ENCODE measurements at places on chromosomes 4 and X.

DNA sequence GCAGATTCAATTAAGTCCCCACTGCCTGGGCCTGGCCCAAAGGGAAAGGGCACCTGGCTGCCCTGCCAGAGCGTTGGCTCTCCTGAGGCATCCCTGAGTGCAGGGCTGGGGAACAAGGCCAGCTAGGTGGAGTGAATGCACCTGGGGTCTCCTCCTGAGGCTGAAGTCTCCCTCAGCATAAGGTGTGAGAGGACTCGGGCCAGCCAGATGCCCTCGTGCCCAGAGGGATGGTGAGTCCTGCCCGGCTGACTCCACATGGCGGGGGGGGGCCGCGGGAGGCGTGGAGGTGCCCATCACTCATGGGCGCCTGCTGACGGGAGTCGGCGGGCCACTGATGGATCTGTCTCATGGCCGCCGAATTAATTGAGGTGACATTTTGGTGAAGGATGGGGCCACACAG is 87.8 kb downstream of the GATB start:
- H3K4me1 ChIP-seq: peaks cover 92% of the 10 kb centered on the region
- no peak overlapping the region for H3K4me3 ChIP-seq
- peaks cover 3% of the 10 kb centered on the region for H3K36me3 ChIP-seq

- H3K27me3 ChIP-seq: no peaks in the 10 kb centered on the region
- no peak for DNase-seq
- peaks cover 3% of the 10 kb centered on the region for H3K4me1 ChIP-seq
- H3K27ac ChIP-seq: no peak overlapping the region
- H3K36me3 ChIP-seq: peaks cover 43% of the 10 kb centered on the region
Observed at GRCh38 chrX:100090931-100091330, 319.1 kb downstream of the PCDH19 start.

DNA sequence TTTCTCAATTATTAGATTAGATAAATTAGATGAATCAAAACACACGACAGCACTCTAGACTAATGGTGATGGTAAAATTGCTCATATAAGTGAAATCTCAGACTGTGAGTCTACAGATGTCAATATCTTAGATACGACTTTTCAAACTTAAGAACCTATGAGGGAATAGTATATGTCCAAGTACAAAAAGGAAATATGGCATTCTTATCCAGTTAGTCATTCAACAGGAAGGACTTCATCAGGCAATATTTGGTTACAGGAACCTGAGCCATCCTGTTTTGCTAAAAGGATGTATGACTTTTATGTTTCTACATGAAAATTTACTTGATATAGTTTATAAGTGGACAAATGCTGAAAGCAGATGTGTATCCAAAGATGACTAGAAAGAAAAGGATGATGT is 107.0 kb downstream of the CT47B1 start:
- H3K4me3 ChIP-seq: no peak overlapping the region
- H3K36me3 ChIP-seq: no peaks in the 10 kb centered on the region
- DNase-seq: no peak

DNA sequence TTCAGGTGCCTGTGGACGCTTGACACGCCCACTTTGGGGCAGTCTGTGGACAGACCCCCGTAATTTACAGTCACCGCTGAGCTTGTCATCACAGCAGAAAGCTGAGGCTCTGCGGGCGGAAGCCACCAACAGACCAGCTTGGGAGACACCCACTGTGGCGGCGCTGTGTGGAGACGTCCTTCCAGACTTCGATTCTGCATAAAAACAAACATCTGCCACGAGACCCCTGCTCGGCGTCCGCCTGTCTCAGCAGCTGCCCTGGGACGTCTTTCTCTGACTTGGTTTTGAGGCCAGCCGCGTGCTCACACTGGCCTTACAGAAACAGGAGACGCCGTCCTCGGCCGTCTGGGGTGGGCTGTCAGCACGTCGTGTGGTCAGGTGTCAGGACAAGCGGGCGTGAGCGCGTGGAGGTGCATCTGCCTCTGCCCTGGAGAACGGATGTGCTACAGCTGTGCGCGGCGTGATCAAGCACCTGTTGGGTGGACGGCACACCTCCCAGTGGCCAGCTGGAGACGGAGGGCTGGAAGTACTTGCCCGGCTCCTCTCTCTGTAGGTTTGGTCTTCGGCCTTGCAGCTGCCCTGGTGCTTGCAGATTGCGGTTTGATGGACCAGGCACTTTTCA is 37.5 kb downstream of the PIGG start:
- H3K36me3 ChIP-seq: peaks cover 17% of the 10 kb centered on the region
- no peak for DNase-seq
- no peaks in the 10 kb centered on the region for H3K4me1 ChIP-seq

GRCh38 chrX:65601126-65601525 is 66.3 kb upstream of the MSN start:
- no peak overlapping the region for H3K27ac ChIP-seq
- peaks cover 6% of the 10 kb centered on the region for H3K27me3 ChIP-seq
- no peak for DNase-seq
- no peak overlapping the region for H3K4me3 ChIP-seq

DNA sequence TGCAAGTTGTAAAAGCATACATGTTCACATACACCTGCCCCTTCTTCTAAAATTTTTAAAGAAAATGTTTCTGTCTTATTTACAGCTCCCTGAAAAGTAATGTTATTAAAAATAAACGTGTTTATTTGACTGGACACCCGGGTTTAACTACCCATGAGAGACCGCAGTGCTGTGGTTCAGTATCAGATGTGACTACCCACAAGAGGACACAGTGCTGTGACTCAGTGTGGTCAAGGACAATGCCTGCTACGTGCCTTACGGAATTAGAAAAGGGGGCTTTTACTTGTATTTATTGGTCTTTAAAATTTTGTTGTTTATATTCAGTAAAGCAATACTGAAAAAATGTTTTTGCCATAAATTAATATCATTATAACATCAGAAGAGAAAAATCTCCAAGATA is 641.4 kb downstream of the TRIML1 start:
- no peaks in the 10 kb centered on the region for H3K36me3 ChIP-seq
- DNase-seq: no peak
- peaks cover 16% of the 10 kb centered on the region for H3K4me1 ChIP-seq
- H3K27me3 ChIP-seq: peaks cover under 1% of the 10 kb centered on the region

- H3K27me3 ChIP-seq: no peaks in the 10 kb centered on the region
- no peak for DNase-seq
- H3K36me3 ChIP-seq: no peaks in the 10 kb centered on the region
- H3K4me1 ChIP-seq: no peaks in the 10 kb centered on the region
- no peak overlapping the region for H3K27ac ChIP-seq
- no peak overlapping the region for H3K4me3 ChIP-seq
Observed at GRCh38 chr4:87543835-87544461, 14.8 kb upstream of the SPARCL1 start.

DNA sequence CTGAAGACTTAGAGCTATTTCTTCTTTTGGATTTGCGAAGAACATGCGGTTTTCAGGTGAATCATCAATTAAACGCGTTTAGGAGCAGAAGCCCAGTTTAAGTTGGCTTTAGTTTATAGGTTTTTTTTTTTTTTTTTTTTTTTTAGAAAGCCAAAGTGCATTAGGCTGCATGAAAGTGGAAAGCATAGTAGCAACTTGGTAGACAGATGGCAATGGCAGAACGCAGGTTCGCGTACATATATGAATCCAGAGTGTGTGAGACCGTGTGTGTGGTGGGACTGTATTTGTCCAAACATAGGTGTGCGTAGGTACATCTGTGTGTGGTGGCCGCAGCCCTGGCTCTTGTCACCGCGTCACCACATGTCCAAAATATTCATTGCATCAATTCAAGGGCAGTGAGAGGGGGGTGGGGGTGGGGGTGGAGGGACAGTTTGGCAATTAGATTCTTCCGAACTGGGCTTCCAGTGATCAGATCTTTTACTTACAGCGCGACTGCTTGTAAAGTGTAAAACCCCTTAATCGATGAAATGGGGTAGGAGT is 901 bp downstream of the JADE1 start:
- DNase-seq: peak; percentile 21
- H3K27me3 ChIP-seq: peaks cover 18% of the 10 kb centered on the region
- H3K36me3 ChIP-seq: peaks cover 5% of the 10 kb centered on the region
- peak overlapping the region; percentile 98 for H3K27ac ChIP-seq
- H3K4me3 ChIP-seq: peak overlapping the region; percentile 96

GRCh38 chr4:72629540-72629939 is 60.5 kb upstream of the ADAMTS3 start:
- H3K4me3 ChIP-seq: no peak overlapping the region
- H3K27me3 ChIP-seq: no peaks in the 10 kb centered on the region
- H3K27ac ChIP-seq: no peak overlapping the region
- no peak for DNase-seq
- no peaks in the 10 kb centered on the region for H3K4me1 ChIP-seq

GRCh38 chr4:155975511-155975910 is 21.8 kb upstream of the CTSO start:
- H3K27ac ChIP-seq: no peak overlapping the region
- H3K4me1 ChIP-seq: no peaks in the 10 kb centered on the region
- peaks cover 5% of the 10 kb centered on the region for H3K27me3 ChIP-seq
- no peak for DNase-seq
- no peak overlapping the region for H3K4me3 ChIP-seq
- H3K36me3 ChIP-seq: no peaks in the 10 kb centered on the region

- H3K27me3 ChIP-seq: no peaks in the 10 kb centered on the region
- DNase-seq: no peak
- H3K36me3 ChIP-seq: no peaks in the 10 kb centered on the region
- no peak overlapping the region for H3K27ac ChIP-seq
Observed at GRCh38 chr4:120491481-120491880, 424.8 kb upstream of the MAD2L1 start.

GRCh38 chrX:36414056-36414455 is 494.5 kb downstream of the CFAP47 start:
- peaks cover 4% of the 10 kb centered on the region for H3K36me3 ChIP-seq
- no peak overlapping the region for H3K4me3 ChIP-seq
- H3K27me3 ChIP-seq: no peaks in the 10 kb centered on the region
- no peaks in the 10 kb centered on the region for H3K4me1 ChIP-seq

GRCh38 chrX:9258421-9259104 is 206.3 kb upstream of the TBL1X start:
- no peak for DNase-seq
- H3K4me3 ChIP-seq: no peak overlapping the region
- H3K36me3 ChIP-seq: peaks cover 4% of the 10 kb centered on the region
- H3K27me3 ChIP-seq: peaks cover 3% of the 10 kb centered on the region

DNA sequence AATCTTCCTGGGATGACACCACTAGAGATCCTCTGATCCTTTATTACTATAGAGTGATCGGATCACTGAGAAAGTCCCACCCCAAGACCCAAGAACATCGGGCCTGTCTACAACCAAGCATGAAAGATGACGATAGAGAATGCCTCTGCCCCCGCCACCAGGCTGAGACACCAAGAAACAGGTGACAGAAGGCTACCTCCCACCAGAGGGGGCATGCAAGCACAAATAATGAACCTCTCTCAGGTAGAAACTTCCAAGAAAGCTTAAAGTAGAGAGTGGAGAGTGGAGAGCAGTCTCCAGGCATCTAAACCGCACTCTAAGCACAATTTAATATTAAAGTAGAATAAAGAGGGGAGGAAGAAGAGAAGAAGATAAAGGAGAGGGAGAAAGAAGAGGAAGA is 402.6 kb downstream of the INPP4B start:
- no peak for DNase-seq
- peaks cover 10% of the 10 kb centered on the region for H3K4me1 ChIP-seq
- no peak overlapping the region for H3K27ac ChIP-seq

DNA sequence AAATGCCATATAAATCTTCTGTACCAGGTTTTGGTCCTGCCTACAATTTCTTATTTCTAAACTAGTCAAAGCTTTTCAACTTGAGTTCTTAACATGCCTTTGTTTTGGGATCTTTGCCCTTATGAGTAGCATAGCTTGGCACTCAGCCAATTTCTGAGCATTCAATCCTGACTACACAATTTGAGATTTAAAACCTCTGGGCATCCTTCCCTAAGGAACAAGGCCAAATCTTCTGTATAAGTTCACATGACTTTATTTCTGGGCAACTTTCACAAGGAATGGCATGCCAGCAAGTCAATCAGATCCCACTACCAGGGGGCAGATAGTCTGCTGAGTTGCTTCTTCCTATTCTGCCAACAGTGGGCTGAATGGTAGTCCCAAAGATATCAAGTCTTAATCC is 254.2 kb downstream of the ADAMTS3 start:
- DNase-seq: no peak
- H3K36me3 ChIP-seq: no peaks in the 10 kb centered on the region
- no peaks in the 10 kb centered on the region for H3K4me1 ChIP-seq

GRCh38 chrX:30822764-30823163 is 66.3 kb downstream of the TAB3 start:
- no peak overlapping the region for H3K27ac ChIP-seq
- no peak overlapping the region for H3K4me3 ChIP-seq
- no peaks in the 10 kb centered on the region for H3K4me1 ChIP-seq
- H3K27me3 ChIP-seq: no peaks in the 10 kb centered on the region

DNA sequence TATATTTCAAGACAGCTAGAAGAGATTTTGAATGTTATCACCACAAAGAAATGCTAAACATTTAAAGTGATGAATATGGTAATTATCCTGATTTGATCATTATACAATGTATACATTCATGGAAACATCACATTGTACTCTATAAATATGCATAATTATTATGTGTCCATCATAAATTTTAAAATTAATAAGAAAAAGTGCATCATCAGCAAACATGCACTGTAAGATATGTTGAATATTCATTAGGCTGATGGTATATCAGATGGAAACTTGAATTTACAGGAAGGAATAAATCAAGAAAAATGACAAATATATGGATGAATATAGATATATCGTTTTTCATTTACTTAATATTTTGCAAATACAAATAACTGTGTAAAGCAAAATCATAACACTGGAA is 812.1 kb upstream of the INTU start:
- H3K4me1 ChIP-seq: no peaks in the 10 kb centered on the region
- H3K27me3 ChIP-seq: no peaks in the 10 kb centered on the region
- H3K4me3 ChIP-seq: no peak overlapping the region
- no peaks in the 10 kb centered on the region for H3K36me3 ChIP-seq
- no peak overlapping the region for H3K27ac ChIP-seq

DNA sequence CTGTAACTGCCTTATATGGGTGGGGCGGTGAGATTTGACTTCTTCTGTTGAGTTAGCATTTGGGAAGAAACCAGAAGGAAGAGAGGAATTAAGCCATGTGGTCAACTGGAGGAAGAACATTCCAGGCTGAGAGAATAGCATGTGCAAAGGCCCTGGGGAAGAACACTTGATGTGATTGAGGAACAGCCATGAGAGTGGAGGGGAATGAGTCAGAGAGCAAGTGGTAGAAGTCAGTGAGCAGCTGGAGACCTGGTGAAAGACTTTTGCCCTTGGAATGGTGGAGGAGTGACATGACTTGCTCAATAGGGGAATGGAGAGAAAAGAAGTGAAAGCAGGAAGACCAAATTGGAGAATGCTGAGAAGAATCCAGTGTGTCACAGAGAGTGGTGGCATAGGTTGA is 327.8 kb upstream of the HAND2 start:
- H3K27ac ChIP-seq: no peak overlapping the region
- peaks cover 1% of the 10 kb centered on the region for H3K27me3 ChIP-seq
- no peak overlapping the region for H3K4me3 ChIP-seq
- H3K4me1 ChIP-seq: peaks cover 20% of the 10 kb centered on the region
- DNase-seq: no peak
